ENCODE measurements at places on chromosomes 7 and 10. TPM values are rescaled to one million over a fixed set of nuclear protein-coding genes. Genes with fewer than 3 reads are reported as not detected.

The KLLN gene
- total RNA-seq: 1.1 TPM

The SPDYE8 gene
- total RNA-seq: not detected

The AQP1 gene
- 0.12 TPM for total RNA-seq

The NODAL gene
- not detected for total RNA-seq

The AKR1B15 gene
- total RNA-seq: not detected

The KLF14 gene
- not detected for total RNA-seq

The SLC26A4 gene
- total RNA-seq: 1.3 TPM

The ADARB2 gene
- total RNA-seq: 0.17 TPM

The CNOT4 gene
- total RNA-seq: 24.0 TPM

DNA sequence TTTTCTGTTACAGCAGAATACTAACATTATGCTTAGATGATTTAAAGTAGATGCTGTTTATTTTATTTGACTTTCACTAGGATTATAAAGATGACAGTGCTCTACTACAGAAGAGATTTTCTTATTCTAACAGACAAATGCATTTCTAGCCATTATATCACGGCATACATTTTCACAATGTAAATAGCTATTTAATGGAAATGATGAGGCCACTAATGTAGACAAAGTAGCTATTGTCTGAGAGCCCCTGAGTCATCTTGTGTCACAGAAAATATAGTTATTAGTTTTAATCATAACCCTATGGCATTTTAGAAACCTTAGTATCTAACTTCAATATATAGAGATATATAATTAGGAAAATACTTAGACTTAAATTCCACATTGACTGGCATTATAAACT, 158.0 kb upstream of the AHR start:
- no peak overlapping the region for H3K4me3 ChIP-seq
- H3K27me3 ChIP-seq: no peaks in the 10 kb centered on the region
- H3K36me3 ChIP-seq: peaks cover 26% of the 10 kb centered on the region
- H3K27ac ChIP-seq: peak overlapping the region; percentile 98

- H3K27me3 ChIP-seq: no peaks in the 10 kb centered on the region
- peaks cover 15% of the 10 kb centered on the region for H3K36me3 ChIP-seq
- H3K4me3 ChIP-seq: peak overlapping the region; percentile 47
- peaks cover 45% of the 10 kb centered on the region for H3K4me1 ChIP-seq
- DNase-seq: peak; percentile 70
These were observed 16.8 kb downstream of the TRIM8 start for GRCh38 chr10:102660888-102661657.

GRCh38 chr7:143447466-143447865, 4.2 kb downstream of the TAS2R60 start:
- no peaks in the 10 kb centered on the region for H3K27me3 ChIP-seq
- DNase-seq: no peak
- no peak overlapping the region for H3K4me3 ChIP-seq
- no peaks in the 10 kb centered on the region for H3K36me3 ChIP-seq
- no peaks in the 10 kb centered on the region for H3K4me1 ChIP-seq

GRCh38 chr10:110168601-110169481, 38.6 kb upstream of the MXI1 start:
- H3K27ac ChIP-seq: no peak overlapping the region
- H3K27me3 ChIP-seq: peaks cover 73% of the 10 kb centered on the region
- DNase-seq: no peak
- no peaks in the 10 kb centered on the region for H3K36me3 ChIP-seq
- H3K4me3 ChIP-seq: no peak overlapping the region

- H3K27ac ChIP-seq: no peak overlapping the region
- no peaks in the 10 kb centered on the region for H3K36me3 ChIP-seq
- no peak for DNase-seq
- no peak overlapping the region for H3K4me3 ChIP-seq
- H3K4me1 ChIP-seq: peaks cover 2% of the 10 kb centered on the region
These were observed 40.2 kb downstream of the FRMPD2 start for GRCh38 chr10:48234295-48234694.

DNA sequence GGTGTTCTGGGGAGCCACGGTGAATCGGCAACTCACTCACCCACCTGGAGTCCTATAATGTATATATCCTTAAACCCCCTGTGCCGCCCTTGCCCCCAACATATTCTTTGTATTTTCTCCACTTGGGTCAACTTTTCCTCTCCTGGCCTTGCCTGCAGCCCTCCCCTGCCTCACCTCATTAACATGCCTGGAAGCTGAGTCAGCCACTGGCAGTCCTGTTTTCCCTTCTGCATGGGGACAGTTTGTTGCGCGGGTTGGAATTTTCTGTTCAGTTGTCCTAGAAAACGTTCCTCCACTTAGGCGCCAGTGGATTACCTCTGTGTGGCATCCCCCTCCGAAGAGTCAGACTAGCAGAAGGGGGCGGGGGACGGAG, 97.4 kb downstream of the C10orf105 start:
- H3K4me3 ChIP-seq: no peak overlapping the region
- no peak overlapping the region for H3K27ac ChIP-seq
- H3K4me1 ChIP-seq: no peaks in the 10 kb centered on the region
- H3K36me3 ChIP-seq: no peaks in the 10 kb centered on the region
- no peak for DNase-seq

GRCh38 chr7:42057331-42057730, 179.7 kb downstream of the GLI3 start:
- no peaks in the 10 kb centered on the region for H3K36me3 ChIP-seq
- H3K27ac ChIP-seq: no peak overlapping the region
- no peak overlapping the region for H3K4me3 ChIP-seq
- H3K27me3 ChIP-seq: peaks cover 8% of the 10 kb centered on the region
- no peaks in the 10 kb centered on the region for H3K4me1 ChIP-seq

DNA sequence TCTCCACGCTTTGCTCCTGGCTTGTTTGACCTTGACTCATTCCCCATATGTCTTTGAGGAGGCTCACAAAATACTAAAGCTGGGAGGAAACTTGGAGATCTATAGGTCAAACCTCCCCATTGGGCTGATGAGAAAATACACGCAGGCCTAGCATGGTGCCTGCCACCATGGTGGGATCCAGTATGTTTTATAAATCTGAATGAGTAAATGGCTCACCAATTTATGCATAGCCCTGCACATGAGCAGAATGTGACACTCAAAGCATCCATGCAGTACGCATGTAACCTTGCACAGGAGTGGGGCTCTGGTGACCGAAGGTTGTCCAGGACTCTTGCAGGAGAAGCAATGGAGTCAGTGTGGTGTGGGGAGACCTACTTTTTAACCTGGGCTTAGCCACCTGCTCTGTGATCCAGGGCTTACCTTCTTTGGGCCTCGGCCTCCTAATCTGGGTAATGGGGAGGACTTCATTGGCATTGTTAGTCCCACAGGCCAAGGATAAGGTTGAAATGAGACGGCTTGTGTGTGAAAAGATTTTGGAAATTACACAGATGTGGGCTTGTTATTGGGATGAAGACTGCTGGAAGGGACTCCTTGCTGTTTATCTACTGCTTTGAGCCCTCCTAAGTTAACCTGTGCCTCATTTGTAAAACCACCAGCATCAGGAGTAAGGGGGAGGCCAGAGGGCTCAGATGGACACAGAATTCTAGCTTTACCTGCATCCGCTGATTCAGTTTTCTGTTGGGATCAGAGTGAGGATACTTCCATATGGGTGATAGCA, 58.4 kb downstream of the ADCYAP1R1 start:
- H3K36me3 ChIP-seq: no peaks in the 10 kb centered on the region
- H3K4me3 ChIP-seq: no peak overlapping the region
- H3K4me1 ChIP-seq: no peaks in the 10 kb centered on the region
- H3K27ac ChIP-seq: no peak overlapping the region

GRCh38 chr7:106418526-106418925, 133.7 kb upstream of the NAMPT start:
- peaks cover 5% of the 10 kb centered on the region for H3K4me1 ChIP-seq
- H3K4me3 ChIP-seq: no peak overlapping the region
- peaks cover 1% of the 10 kb centered on the region for H3K36me3 ChIP-seq
- DNase-seq: no peak
- H3K27me3 ChIP-seq: peaks cover 8% of the 10 kb centered on the region

- no peak overlapping the region for H3K4me3 ChIP-seq
- H3K4me1 ChIP-seq: no peaks in the 10 kb centered on the region
- no peaks in the 10 kb centered on the region for H3K36me3 ChIP-seq
- H3K27me3 ChIP-seq: no peaks in the 10 kb centered on the region
These were observed 85.4 kb downstream of the CDK14 start for GRCh38 chr7:90681336-90682022.

- H3K4me1 ChIP-seq: no peaks in the 10 kb centered on the region
- DNase-seq: no peak
- peaks cover 3% of the 10 kb centered on the region for H3K36me3 ChIP-seq
- no peak overlapping the region for H3K4me3 ChIP-seq
- peaks cover 17% of the 10 kb centered on the region for H3K27me3 ChIP-seq
These were observed 79.4 kb downstream of the HYCC1 start for GRCh38 chr7:22934473-22935065.

GRCh38 chr7:936386-937054, 18.0 kb downstream of the ADAP1 start:
- H3K27me3 ChIP-seq: peaks cover 12% of the 10 kb centered on the region
- peak overlapping the region; percentile 46 for H3K27ac ChIP-seq
- no peak overlapping the region for H3K4me3 ChIP-seq

DNA sequence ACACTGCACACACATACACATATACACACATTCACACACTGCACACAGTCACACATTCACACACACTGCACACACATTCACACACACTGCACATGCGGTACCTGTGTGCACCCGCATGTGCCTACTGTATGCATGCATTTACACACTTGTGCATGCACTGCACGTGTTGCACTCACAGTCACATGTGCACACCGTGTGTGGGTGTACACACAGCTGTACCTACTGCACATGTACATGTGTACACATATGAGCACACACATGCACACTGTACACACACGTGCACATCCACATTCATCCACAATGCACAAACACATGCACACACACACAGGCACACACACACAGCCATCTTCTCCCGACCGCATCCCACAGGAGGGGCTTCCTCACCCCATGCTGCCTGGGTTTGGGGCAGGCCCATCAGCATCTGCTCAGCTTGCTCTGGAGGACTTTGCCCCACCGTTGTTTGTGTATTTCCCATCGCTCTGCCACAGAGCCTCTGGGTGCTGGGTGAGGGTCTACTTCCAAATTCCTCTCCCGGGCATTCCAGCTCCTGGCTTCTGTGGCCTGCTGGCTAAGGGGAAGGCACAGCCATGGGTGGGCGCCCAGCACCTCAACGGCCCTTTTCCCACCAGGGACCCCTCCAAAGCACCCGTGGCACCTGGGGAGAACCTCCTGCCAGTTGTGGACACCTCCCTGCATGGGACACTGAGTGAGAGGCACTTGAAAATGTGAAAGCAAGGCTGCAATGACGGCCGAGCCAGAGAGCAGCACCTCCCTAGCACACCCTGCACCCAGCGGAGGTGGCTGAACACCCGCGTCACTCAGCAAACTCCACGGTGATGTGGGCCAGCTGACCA, 324.3 kb downstream of the PTPRN2 start:
- H3K27me3 ChIP-seq: no peaks in the 10 kb centered on the region
- no peaks in the 10 kb centered on the region for H3K36me3 ChIP-seq
- no peak for DNase-seq
- H3K4me1 ChIP-seq: no peaks in the 10 kb centered on the region
- H3K4me3 ChIP-seq: no peak overlapping the region

GRCh38 chr7:122261442-122261841, 43.1 kb downstream of the FEZF1 start:
- H3K4me1 ChIP-seq: no peaks in the 10 kb centered on the region
- no peak overlapping the region for H3K27ac ChIP-seq
- no peak for DNase-seq
- no peaks in the 10 kb centered on the region for H3K27me3 ChIP-seq
- H3K4me3 ChIP-seq: no peak overlapping the region
- no peaks in the 10 kb centered on the region for H3K36me3 ChIP-seq

GRCh38 chr7:101681170-101682007, 52.3 kb upstream of the MYL10 start:
- no peaks in the 10 kb centered on the region for H3K36me3 ChIP-seq
- H3K27ac ChIP-seq: no peak overlapping the region
- H3K27me3 ChIP-seq: no peaks in the 10 kb centered on the region
- DNase-seq: no peak

DNA sequence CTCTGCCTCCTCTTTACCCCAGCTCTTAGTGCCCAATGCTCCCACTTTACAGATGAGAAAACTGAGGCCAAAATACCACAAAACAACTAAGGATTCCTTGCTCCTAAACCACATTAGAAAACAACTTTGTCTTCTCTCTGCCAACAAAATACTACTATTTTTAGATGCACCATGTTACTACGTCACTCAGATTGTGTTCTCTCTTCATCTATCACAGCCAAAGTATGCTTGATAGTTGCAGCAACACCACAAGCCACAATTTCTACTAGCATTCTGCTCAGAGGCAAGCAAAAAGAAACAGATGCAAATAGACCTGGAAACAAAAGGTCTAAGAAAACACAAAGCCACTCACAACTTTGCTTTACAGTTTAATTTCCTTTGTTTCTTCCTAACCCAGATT, 3.3 kb upstream of the PDE1C start:
- H3K4me1 ChIP-seq: no peaks in the 10 kb centered on the region
- no peaks in the 10 kb centered on the region for H3K36me3 ChIP-seq
- no peak overlapping the region for H3K27ac ChIP-seq
- DNase-seq: no peak
- peaks cover 22% of the 10 kb centered on the region for H3K27me3 ChIP-seq

DNA sequence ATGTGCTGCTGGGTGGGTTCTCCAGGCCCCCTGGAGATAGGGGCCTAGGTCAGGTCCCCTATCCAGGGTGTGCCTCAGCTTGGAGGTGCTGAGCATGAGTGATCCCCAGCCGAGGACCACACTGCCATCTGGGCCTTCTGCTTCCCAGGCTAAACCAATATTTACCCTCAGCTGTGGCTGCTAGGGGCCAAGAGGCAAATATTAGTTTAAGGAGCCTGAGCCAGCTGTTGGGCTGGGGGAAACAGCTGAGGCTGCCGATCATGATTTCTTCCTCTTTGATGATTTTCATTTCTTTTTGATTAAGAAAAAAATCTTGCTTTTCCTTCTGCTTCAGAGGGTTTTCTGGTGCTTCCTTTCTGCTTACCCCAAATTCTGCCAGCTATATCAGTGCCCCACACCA, 83.4 kb downstream of the NEURL1 start:
- H3K4me3 ChIP-seq: no peak overlapping the region
- H3K36me3 ChIP-seq: no peaks in the 10 kb centered on the region
- no peaks in the 10 kb centered on the region for H3K4me1 ChIP-seq
- H3K27me3 ChIP-seq: peaks cover 2% of the 10 kb centered on the region

DNA sequence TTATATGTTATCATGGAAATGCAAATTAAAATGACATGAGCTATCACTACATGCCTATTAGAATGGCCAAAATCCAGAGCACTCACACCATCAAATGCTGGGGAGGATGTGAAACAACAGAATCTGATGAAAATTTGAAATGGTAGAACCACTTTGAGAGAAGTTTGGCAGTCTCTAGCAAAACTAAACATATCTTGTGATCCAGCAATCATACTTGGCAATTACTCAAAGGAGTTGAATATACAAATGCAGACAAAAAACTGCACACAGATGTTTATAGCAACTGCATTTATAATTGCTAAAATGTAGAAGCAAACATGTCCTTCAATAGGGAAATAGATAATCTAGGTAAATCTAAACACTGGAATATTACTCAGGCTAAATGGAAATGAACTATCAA, 1164.9 kb downstream of the DNAJB9 start:
- no peaks in the 10 kb centered on the region for H3K27me3 ChIP-seq
- no peak overlapping the region for H3K4me3 ChIP-seq
- no peak for DNase-seq
- H3K27ac ChIP-seq: no peak overlapping the region
- H3K36me3 ChIP-seq: no peaks in the 10 kb centered on the region

- H3K27ac ChIP-seq: no peak overlapping the region
- no peak overlapping the region for H3K4me3 ChIP-seq
- peaks cover 23% of the 10 kb centered on the region for H3K4me1 ChIP-seq
- DNase-seq: no peak
- H3K27me3 ChIP-seq: no peaks in the 10 kb centered on the region
These were observed 4.5 kb upstream of the EPHA1 start for GRCh38 chr7:143413123-143413522.

- H3K36me3 ChIP-seq: no peaks in the 10 kb centered on the region
- H3K27ac ChIP-seq: no peak overlapping the region
- no peak overlapping the region for H3K4me3 ChIP-seq
- H3K27me3 ChIP-seq: peaks cover 19% of the 10 kb centered on the region
- H3K4me1 ChIP-seq: no peaks in the 10 kb centered on the region
- no peak for DNase-seq
These were observed 78.6 kb upstream of the SYPL1 start for GRCh38 chr7:106190589-106191330.

Measured in activated CD4-positive, alpha-beta T cell treated with anti-CD3 and anti-CD28 coated beads, Interleukin-2, amount 10 ng/mL, durations not matched to agents 7 days and 5 days (primary cell).